ENCODE measurements at places on chromosomes 12 and 14. TPM values are rescaled to one million over a fixed set of nuclear protein-coding genes. Genes with fewer than 3 reads are reported as not detected.

- H3K4me1 ChIP-seq: peaks cover 7% of the 10 kb centered on the region
- no peaks in the 10 kb centered on the region for H3K27me3 ChIP-seq
- no peak overlapping the region for H3K4me3 ChIP-seq
- no peak for DNase-seq
Measured at GRCh38 chr12:98606359-98606988, 13.0 kb downstream of the SLC25A3 start.

DNA sequence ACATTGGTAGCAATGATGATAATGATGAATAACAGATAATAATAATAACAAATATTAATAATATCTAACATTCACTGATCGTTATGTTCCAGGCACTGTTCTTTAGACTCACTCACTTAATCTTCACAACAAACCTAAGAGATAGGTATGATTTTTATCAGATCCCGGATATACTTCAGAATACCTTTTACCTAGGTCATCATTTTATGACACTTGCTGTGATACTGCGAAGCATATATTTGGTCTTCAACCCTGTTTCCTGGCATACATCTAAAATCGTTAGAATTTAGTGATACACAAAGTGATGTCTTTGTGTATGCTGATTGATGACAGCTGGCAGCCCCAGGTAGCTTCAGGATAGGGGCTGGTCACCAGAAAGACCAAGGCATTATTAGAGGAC is 46.1 kb downstream of the SLC41A2 start:
- H3K27me3 ChIP-seq: peaks cover 6% of the 10 kb centered on the region
- no peak overlapping the region for H3K27ac ChIP-seq
- no peak overlapping the region for H3K4me3 ChIP-seq
- no peak for DNase-seq
- H3K36me3 ChIP-seq: peaks cover 6% of the 10 kb centered on the region
- no peaks in the 10 kb centered on the region for H3K4me1 ChIP-seq

SRGAP1 gene
- total RNA-seq: 0.05 TPM

DNA sequence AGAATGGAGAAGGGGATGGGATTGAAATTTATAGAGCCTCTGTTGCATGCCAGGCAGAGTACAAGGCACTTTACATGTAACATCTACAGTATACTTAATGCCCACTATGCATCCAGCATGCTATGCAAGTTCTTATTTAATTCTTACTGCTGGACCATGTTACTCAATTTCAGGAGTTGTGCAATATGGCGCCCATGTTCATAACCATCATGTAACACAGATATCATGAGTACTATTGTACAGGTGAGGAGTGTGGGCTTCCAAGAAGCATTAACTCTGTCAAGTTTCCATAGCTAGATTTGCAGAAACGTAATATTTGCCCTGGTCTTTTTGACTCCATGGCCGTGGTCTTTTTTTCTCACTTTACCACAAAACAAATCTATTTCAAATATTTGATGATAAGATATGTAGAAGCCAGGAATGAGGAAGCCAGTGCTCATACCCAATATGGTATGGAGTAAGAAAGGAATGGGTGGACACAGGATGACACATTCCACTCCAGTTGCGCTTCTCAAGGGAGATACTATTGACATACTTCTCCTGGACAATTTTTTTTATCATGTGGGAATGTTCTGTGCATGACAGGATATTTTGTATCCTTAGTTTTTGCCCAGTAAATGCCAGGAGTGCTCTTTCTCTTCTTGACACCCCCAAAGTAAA is 191.8 kb downstream of the C12orf75 start:
- no peaks in the 10 kb centered on the region for H3K36me3 ChIP-seq
- H3K27me3 ChIP-seq: peaks cover 3% of the 10 kb centered on the region
- no peak overlapping the region for H3K4me3 ChIP-seq
- DNase-seq: no peak
- H3K4me1 ChIP-seq: no peaks in the 10 kb centered on the region

DNA sequence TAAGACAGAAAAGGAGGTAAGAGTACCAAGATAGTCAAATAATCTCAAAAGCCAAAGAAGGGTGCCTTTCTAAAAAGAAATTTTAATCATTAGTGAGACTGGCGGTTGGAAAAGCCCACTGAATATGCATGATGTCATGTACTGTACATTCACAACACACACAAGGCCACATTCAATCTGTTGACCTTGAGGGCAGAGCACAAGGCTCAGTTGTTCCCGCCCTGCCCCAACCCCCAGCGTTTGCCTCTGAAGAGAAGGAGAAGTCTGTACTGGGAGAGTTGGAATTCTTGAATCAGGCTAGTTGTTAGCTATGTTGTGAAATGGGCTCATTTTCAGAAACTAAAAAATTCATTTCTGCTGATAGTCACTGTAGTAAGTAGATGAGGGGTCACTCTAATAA is 50.2 kb upstream of the NID2 start:
- DNase-seq: no peak
- H3K27me3 ChIP-seq: peaks cover 11% of the 10 kb centered on the region
- no peaks in the 10 kb centered on the region for H3K36me3 ChIP-seq
- H3K4me1 ChIP-seq: no peaks in the 10 kb centered on the region
- H3K27ac ChIP-seq: no peak overlapping the region
- H3K4me3 ChIP-seq: no peak overlapping the region

GRCh38 chr12:111242184-111242583 is 126.7 kb downstream of the PHETA1 start:
- no peak overlapping the region for H3K4me3 ChIP-seq
- H3K36me3 ChIP-seq: no peaks in the 10 kb centered on the region
- DNase-seq: no peak
- H3K27ac ChIP-seq: no peak overlapping the region
- no peaks in the 10 kb centered on the region for H3K4me1 ChIP-seq

DNA sequence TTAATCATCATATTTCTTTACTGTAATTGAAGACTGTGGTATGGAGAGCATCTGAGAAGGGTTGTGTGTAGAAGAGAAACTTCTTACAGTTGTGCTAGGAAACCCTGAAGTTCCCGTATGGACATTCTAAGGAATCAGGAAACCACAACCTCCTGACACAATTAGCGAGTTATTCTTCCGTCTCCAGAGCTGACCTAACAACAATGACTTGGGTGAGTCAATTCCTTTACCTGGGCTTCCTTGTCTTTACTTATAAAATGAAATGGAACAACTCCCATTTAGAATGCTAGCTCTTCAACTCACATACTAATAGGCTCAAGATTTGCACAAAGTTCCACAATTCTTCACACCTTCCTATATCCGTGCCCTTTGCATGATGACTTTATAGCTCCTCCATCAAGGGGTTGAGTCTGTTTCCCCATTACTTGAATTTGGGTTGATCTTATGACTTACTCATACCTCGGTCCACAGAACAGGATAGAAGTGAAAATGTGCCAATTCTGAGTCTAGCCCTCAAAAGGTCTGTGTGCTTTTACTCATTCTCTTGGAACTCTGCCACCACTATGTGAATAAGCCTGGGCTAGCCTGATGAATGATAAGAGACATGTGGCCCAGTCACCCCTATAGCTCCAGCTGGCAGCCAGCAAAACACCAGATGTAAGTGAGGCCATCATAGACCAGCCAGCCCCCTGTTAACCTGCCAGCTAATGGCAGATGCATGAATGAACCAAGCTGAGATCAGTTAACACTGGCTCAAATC is 459.4 kb downstream of the ETNK1 start:
- H3K4me3 ChIP-seq: no peak overlapping the region
- H3K36me3 ChIP-seq: no peaks in the 10 kb centered on the region
- H3K27ac ChIP-seq: no peak overlapping the region
- no peak for DNase-seq
- H3K4me1 ChIP-seq: no peaks in the 10 kb centered on the region

DNA sequence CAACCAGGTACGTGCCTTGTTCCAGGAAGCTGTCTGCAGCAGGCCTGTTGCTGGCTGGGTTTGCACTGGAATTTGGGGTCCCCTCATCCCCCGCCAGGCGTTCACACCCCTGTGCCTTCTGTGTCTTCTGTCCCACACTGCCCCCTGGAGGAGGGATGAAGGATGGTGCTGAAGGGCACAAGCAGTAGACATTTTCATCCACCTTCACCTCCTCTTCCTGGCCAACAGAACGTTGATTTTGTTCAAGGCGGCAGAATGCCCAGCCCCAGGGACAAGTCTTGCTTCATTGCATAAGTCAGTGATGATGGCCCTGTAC is 122.1 kb downstream of the CALM1 start:
- H3K4me1 ChIP-seq: no peaks in the 10 kb centered on the region
- H3K36me3 ChIP-seq: no peaks in the 10 kb centered on the region
- H3K27me3 ChIP-seq: no peaks in the 10 kb centered on the region
- no peak overlapping the region for H3K4me3 ChIP-seq
- DNase-seq: peak; percentile 27

CDCA3 gene
- 32.5 TPM for total RNA-seq

- no peak for DNase-seq
- H3K4me3 ChIP-seq: no peak overlapping the region
- H3K27me3 ChIP-seq: peaks cover 3% of the 10 kb centered on the region
- H3K27ac ChIP-seq: no peak overlapping the region
- H3K4me1 ChIP-seq: peaks cover 1% of the 10 kb centered on the region
- H3K36me3 ChIP-seq: no peaks in the 10 kb centered on the region
Measured at GRCh38 chr12:57188090-57188425, 28.5 kb upstream of the NXPH4 start.

DNA sequence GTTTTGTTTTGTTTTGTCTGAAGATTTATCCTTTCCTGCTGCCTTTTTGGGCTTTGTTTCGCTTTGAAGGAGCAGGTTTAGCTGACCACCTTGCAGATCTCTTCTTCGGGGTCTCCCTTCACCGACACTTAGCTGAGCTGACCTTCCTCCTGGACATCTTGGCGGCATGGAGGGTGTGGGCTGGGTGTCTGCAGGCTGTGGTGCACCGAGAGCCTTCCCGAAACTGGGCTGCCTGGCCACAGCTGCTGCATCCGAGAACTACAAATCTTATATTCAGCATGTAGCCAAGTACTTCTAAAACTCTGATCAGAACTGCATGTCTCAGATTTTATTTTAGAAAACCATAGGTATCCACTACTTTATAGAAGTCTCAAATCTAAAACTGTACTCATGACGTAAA is 84.9 kb downstream of the PPFIBP1 start:
- peaks cover 1% of the 10 kb centered on the region for H3K27me3 ChIP-seq
- no peak overlapping the region for H3K27ac ChIP-seq
- no peak overlapping the region for H3K4me3 ChIP-seq
- peaks cover 16% of the 10 kb centered on the region for H3K36me3 ChIP-seq
- DNase-seq: no peak

DNA sequence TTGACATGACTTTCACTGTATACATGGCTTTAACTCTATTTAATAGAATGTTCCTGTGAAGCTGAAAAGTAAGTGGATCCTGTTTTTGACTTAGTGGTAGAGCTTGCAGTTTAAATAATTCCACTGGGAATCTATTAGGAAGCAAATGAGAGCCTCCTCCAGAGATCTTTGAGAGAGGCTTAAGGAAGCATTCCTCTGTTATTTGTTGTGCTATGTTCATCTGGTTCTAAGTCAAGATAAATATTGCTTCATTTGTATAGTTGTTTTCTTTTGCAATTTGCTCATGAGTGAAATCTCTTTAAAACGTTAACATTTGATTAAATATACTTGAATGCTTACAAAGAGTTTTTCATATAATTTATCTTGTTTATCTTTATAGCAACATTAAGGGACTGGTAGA is 70.4 kb downstream of the TMTC2 start:
- DNase-seq: no peak
- H3K4me3 ChIP-seq: no peak overlapping the region
- H3K27me3 ChIP-seq: no peaks in the 10 kb centered on the region
- H3K36me3 ChIP-seq: no peaks in the 10 kb centered on the region
- no peak overlapping the region for H3K27ac ChIP-seq
- H3K4me1 ChIP-seq: no peaks in the 10 kb centered on the region

GRCh38 chr14:83533734-83534133 is 1996.2 kb upstream of the FLRT2 start:
- H3K36me3 ChIP-seq: no peaks in the 10 kb centered on the region
- H3K27me3 ChIP-seq: no peaks in the 10 kb centered on the region
- no peak overlapping the region for H3K4me3 ChIP-seq
- no peak for DNase-seq

- no peaks in the 10 kb centered on the region for H3K4me1 ChIP-seq
- H3K36me3 ChIP-seq: no peaks in the 10 kb centered on the region
- DNase-seq: no peak
- H3K4me3 ChIP-seq: no peak overlapping the region
Measured at GRCh38 chr14:56297449-56297848, 179.2 kb downstream of the PELI2 start.

GRCh38 chr12:120540445-120540844 is 6.3 kb downstream of the RNF10 start:
- DNase-seq: no peak
- no peak overlapping the region for H3K27ac ChIP-seq
- no peak overlapping the region for H3K4me3 ChIP-seq
- H3K36me3 ChIP-seq: peaks cover 25% of the 10 kb centered on the region

WNT1 gene
- 0.24 TPM for total RNA-seq

GRCh38 chr12:99059824-99060511 is 414.9 kb downstream of the APAF1 start:
- no peak overlapping the region for H3K4me3 ChIP-seq
- no peaks in the 10 kb centered on the region for H3K27me3 ChIP-seq
- no peaks in the 10 kb centered on the region for H3K4me1 ChIP-seq
- H3K27ac ChIP-seq: no peak overlapping the region
- no peaks in the 10 kb centered on the region for H3K36me3 ChIP-seq
- DNase-seq: no peak

INSM2 gene
- not detected for total RNA-seq

- H3K36me3 ChIP-seq: no peaks in the 10 kb centered on the region
- no peak for DNase-seq
- no peak overlapping the region for H3K4me3 ChIP-seq
- no peaks in the 10 kb centered on the region for H3K27me3 ChIP-seq
- H3K27ac ChIP-seq: no peak overlapping the region
- H3K4me1 ChIP-seq: no peaks in the 10 kb centered on the region
Measured at GRCh38 chr14:54138354-54139038, 181.9 kb upstream of the BMP4 start.

SLC22A17 gene
- 5.0 TPM for total RNA-seq

GOLT1B gene
- total RNA-seq: 42.6 TPM

SYT1 gene
- not detected for total RNA-seq

DNA sequence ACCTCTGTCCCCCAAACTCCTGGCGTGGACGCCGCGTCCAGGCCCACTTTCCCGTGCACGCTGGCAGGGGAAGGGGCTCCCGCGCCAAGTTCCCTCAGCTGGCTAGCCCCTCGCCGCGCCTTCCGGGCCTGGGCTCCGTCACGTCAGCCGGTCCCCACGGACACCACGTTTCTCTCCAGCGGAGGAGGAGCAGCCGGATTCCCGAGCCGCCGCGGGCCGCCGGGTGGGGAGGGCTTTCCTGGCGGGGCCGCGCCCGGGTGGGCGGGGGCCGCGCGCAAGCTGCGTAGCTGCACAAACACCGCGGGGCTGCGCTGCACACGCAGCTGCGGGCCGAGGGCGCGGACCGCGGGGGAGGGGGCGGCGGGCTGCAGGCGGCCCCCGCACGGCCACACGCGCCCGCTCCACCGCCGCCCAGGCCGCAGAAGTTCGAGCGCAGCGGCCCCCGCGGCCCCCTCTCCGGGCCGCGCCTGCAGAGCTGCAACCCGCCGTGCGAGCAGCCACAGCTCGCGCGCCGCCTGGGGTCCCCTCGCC is 45.1 kb upstream of the PNMA1 start:
- DNase-seq: peak; percentile 48
- H3K36me3 ChIP-seq: peaks cover 5% of the 10 kb centered on the region
- peak overlapping the region; percentile 84 for H3K27ac ChIP-seq
- peak overlapping the region; percentile 90 for H3K4me3 ChIP-seq
- peaks cover 84% of the 10 kb centered on the region for H3K4me1 ChIP-seq
- H3K27me3 ChIP-seq: no peaks in the 10 kb centered on the region
